ENCODE measurements at places on chromosomes 6 and 20. TPM values are rescaled to one million over a fixed set of nuclear protein-coding genes. Genes with fewer than 3 reads are reported as not detected.
A peak's percentile ranks its signal among the peaks of the same experiment; 100 is the strongest.

DNA sequence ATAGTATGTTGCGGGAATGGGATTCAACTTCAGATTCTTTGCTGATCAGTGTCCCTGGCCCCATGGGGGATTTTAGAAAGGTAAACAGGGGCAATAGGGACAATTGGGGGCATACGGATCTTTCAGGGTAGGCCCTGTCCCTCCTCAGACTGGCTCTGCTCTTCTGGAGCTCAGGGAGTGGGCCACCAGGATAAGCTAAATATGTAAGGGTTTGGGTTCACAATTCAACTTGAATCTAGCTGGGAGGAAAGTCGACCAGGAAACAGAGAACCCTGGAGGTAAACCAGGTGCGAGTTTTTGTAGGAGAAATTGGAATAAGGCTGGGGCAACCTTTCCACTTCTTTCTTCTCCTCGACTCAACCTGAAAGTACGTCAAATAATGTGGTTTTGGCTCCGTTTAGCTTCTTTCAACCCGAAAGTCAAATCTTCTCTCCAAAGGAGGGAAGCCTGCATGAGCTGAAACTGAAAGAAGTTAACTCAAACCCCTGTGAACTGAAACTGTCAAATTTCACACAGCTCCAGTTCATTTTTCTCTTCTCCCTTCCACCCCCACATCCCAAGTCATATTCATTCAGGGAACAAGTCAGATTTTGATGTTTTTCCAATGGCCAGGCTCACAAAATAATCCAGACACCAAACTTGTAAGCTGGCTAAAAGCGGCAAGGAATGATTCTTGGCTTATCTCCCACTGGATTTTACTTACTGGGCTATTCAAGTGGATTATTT is 278.2 kb downstream of the CLIC5 start:
- DNase-seq: peak; percentile 24
- H3K4me3 ChIP-seq: peak overlapping the region; percentile 10
- H3K36me3 ChIP-seq: no peaks in the 10 kb centered on the region

DNA sequence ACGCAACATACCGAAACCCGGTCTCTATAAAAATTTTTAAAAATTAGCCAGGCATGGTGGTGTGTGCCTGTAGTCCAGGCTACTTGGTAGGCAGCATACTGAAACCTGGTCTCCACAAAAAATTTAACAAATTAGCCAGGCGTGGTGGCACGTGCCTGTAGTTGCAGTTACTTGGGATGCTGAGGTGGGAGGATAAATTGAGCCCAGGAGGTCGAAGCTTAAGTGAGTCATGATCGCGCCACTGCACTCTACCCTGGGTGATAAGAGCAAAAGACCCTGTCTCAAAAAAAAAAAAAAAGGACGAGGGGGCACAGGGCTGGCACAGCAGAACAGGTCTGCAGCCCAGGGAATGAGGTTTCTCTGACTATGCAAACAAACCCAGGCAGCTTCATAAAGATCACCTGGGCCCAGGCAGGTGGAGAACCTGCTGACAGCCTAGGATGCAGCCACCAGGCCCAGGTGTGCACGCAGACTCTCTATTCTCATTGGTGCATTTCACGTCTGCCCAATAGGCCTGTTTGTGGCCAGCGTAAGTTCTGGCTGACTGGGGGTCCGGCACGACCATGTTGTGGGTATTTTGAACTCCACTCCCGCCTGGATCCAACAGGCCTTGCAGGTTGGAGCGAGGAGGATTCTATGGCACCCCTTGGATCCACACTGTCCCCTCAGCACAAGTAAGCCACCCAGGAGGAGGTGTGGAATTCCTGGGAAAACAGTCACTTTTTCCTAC is 204.5 kb downstream of the PREX1 start:
- no peaks in the 10 kb centered on the region for H3K27me3 ChIP-seq
- no peak overlapping the region for H3K4me3 ChIP-seq
- H3K36me3 ChIP-seq: peaks cover 10% of the 10 kb centered on the region
- no peak for DNase-seq
- no peak overlapping the region for H3K27ac ChIP-seq

DNA sequence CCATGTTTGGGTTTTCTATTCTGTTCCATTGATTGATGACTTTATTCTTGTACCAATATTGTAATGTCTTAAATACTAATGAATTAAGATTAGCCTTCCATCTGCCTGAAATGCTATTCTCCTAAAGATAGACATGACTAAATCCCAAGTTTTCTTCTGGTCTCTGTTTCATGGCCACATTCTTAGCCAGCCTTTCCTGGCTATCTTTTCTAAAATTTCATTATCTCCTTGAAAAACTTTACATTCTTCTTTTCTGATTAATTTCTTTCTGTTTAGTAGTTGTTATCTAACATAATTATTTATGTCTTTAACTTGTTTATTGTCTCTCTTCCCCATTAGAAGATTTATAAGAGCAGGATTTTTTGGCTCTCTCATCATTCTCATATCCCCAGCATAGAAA is 4.4 kb upstream of the PRIM2 start:
- peaks cover 2% of the 10 kb centered on the region for H3K36me3 ChIP-seq
- peaks cover 3% of the 10 kb centered on the region for H3K4me1 ChIP-seq
- H3K27ac ChIP-seq: no peak overlapping the region
- peaks cover 6% of the 10 kb centered on the region for H3K27me3 ChIP-seq

GRCh38 chr6:125596020-125596419 is 153.4 kb upstream of the HEY2 start:
- no peak for DNase-seq
- H3K27me3 ChIP-seq: peaks cover 3% of the 10 kb centered on the region
- H3K36me3 ChIP-seq: no peaks in the 10 kb centered on the region

GRCh38 chr6:37582306-37582705 is 82.6 kb upstream of the CCDC167 start:
- H3K27ac ChIP-seq: no peak overlapping the region
- DNase-seq: no peak
- no peaks in the 10 kb centered on the region for H3K36me3 ChIP-seq
- H3K4me1 ChIP-seq: no peaks in the 10 kb centered on the region

- H3K36me3 ChIP-seq: no peaks in the 10 kb centered on the region
- peaks cover 14% of the 10 kb centered on the region for H3K4me1 ChIP-seq
- H3K27ac ChIP-seq: no peak overlapping the region
- H3K4me3 ChIP-seq: no peak overlapping the region
- peaks cover 8% of the 10 kb centered on the region for H3K27me3 ChIP-seq
- DNase-seq: no peak
Measured at GRCh38 chr6:35955071-35955470, 34.2 kb upstream of the SRPK1 start.

GRCh38 chr6:109182578-109182977 is 87.3 kb downstream of the CEP57L1 start:
- peaks cover 2% of the 10 kb centered on the region for H3K4me1 ChIP-seq
- H3K27ac ChIP-seq: no peak overlapping the region
- peaks cover 26% of the 10 kb centered on the region for H3K27me3 ChIP-seq
- DNase-seq: no peak
- H3K4me3 ChIP-seq: no peak overlapping the region

DNA sequence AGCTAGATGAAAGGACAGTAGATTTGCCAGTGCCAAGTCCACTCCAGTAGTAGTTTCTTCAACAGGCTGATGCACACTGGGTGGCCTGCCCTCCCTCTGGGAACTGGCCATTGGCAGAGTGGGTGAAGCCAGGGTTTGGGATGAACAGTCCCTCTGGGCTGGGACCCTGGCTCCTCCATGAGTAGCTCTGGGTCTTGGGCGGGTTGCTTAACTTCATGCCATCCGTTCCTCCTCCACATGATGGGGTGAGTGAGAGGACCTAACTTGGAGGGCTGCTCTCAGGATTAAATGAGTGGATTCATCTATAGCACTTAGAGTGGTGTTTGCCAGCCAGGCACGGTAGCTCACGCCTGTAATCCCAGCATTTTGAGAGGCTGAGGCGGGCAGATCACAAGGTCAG is 47.2 kb downstream of the PLAGL2 start:
- no peak for DNase-seq
- H3K4me1 ChIP-seq: peaks cover 7% of the 10 kb centered on the region
- H3K27ac ChIP-seq: peak overlapping the region; percentile 23
- no peak overlapping the region for H3K4me3 ChIP-seq

GRCh38 chr20:48962421-48962820 is 40.9 kb downstream of the ARFGEF2 start:
- no peak overlapping the region for H3K27ac ChIP-seq
- peaks cover 16% of the 10 kb centered on the region for H3K36me3 ChIP-seq
- no peak for DNase-seq
- H3K4me3 ChIP-seq: no peak overlapping the region
- H3K4me1 ChIP-seq: peaks cover 4% of the 10 kb centered on the region

- DNase-seq: no peak
- H3K4me3 ChIP-seq: no peak overlapping the region
- no peaks in the 10 kb centered on the region for H3K36me3 ChIP-seq
- no peaks in the 10 kb centered on the region for H3K4me1 ChIP-seq
- no peaks in the 10 kb centered on the region for H3K27me3 ChIP-seq
Measured at GRCh38 chr6:9089724-9090123, 654.4 kb upstream of the SLC35B3 start.

DNA sequence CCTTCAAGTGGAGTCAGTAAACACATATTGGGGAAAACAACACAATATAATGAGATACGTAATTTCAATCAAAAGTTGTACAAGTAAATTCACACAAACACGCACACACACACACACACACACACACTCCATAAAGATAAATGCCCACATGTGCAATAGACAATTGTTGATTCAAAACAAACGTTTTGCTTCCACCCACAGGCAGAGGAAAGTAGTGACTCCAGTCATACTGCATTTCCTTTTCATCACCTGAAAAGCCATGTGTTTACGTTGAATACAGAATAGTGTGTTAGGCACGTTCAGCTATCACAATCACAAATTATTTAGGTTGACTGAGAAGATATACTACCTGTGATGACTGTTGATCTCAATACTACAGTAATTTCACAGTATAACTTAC is 443.8 kb upstream of the MANEA start:
- no peak for DNase-seq
- H3K4me1 ChIP-seq: no peaks in the 10 kb centered on the region
- H3K27ac ChIP-seq: no peak overlapping the region

DNA sequence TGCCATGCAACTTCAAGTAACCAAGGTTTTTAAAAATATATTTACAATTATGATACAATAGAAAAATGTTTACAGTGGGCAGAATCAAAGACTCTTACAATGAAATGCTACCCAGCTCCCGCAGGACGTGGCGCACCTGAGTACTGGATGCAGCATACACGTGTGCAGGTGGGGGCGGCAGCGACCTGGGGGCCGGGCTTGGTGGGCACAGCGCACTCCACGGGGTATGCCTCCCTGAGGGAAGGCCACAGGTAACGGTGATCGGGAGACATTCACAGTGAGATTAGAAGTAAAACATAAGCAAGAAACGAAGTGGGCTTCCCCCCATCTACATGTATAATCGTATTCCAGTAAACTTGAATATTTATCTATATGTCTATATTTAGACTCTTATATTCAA is 54.2 kb downstream of the WDR27 start:
- H3K36me3 ChIP-seq: no peaks in the 10 kb centered on the region
- H3K27ac ChIP-seq: no peak overlapping the region
- DNase-seq: no peak

DNA sequence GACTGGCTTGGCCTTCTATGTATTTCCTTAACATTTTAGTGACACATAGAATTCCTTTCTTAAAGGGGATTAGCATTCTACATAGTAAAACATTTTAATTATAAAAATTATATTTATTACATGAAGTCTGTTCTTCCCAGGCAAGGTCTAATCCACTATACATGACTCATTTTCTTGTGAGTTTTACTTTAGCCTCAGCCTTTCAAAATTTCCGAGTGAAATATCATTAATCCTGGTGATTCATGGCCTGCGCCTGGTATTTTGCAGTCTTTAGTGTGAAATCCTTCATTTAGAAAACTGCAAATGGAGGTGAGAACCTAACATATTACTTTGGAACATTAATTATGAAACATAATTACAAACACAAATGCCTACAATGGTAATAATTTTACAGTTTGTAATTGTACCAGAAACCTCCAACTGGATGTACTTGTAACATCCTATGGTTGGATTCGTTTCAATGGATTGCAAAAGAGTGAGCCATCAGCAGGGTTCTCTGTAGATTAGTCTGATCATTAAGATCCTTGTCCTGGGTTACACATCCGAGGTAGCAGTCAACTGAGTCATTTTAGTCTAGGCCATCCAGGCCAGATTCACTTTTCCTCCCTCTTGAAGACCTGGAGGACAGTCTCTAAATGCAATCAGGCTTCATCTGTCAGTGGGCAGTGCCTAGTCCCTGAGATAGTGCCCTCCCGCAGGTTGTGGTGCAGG is 272.0 kb downstream of the PACRG start:
- H3K27me3 ChIP-seq: no peaks in the 10 kb centered on the region
- H3K27ac ChIP-seq: no peak overlapping the region
- H3K4me3 ChIP-seq: no peak overlapping the region
- H3K4me1 ChIP-seq: no peaks in the 10 kb centered on the region

GRCh38 chr20:38299963-38300362 is 4.0 kb upstream of the BPI start:
- H3K4me1 ChIP-seq: peaks cover 8% of the 10 kb centered on the region
- H3K36me3 ChIP-seq: no peaks in the 10 kb centered on the region
- DNase-seq: no peak
- H3K27ac ChIP-seq: no peak overlapping the region

DNA sequence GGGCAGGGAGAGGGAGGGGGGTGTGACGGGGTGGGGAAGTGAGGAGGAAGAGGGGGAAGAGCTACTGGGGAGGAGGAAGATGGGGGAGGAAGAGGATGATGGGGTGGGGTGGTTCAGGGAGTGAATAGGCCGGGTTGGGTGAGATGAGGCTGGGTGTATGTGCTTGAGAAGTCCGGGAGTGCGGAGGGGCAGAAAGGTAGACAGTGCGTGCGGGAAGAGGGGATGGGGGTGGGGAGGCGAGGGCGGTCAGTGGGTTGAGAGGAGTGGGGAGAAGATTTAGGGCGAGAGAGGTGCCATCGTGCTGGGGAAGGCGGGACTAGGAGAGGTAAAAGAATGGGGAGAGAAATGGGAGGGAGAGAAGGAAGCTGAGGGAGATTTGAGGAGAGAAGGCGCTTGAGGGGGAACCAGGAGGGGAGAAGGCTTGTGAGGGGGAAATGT is 30.9 kb upstream of the NOTCH4 start:
- no peak overlapping the region for H3K27ac ChIP-seq
- DNase-seq: no peak
- peaks cover 15% of the 10 kb centered on the region for H3K27me3 ChIP-seq
- H3K4me1 ChIP-seq: peaks cover 30% of the 10 kb centered on the region
- H3K36me3 ChIP-seq: no peaks in the 10 kb centered on the region

DNA sequence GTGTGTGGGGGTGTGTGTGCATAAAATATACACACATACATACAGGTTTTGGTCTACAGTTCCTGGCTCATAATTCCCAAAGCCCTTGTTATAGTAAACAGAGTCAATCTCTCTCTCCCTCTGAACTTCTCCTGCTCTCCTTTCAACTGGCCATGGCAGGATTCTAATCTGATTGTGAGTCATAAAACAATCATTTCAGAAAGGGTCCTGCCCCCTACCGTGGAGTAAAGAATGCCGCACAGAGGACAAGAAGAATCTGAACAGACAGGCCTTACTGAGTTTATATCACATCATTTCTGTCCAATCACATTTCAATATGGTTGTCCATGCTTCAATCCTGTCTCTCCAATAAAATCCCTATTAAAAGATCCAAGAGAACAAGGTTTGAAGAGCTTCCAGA is 416.9 kb downstream of the FRK start:
- H3K27me3 ChIP-seq: no peaks in the 10 kb centered on the region
- H3K4me1 ChIP-seq: no peaks in the 10 kb centered on the region
- H3K36me3 ChIP-seq: no peaks in the 10 kb centered on the region
- no peak overlapping the region for H3K27ac ChIP-seq

CFB gene
- total RNA-seq: 0.76 TPM

EBF4 gene
- 6.6 TPM for total RNA-seq

ABHD16B gene
- not detected for total RNA-seq

GGTLC1 gene
- total RNA-seq: not detected

TGM3 gene
- total RNA-seq: not detected

MLIP gene
- total RNA-seq: not detected

RFX6 gene
- not detected for total RNA-seq

SLC32A1 gene
- not detected for total RNA-seq

RHAG gene
- not detected for total RNA-seq

KIF6 gene
- not detected for total RNA-seq

SCGN gene
- total RNA-seq: not detected
